ENCODE measurements at places on chromosomes 16 and 17. TPM values are rescaled to one million over a fixed set of nuclear protein-coding genes. Genes with fewer than 3 reads are reported as not detected.

- H3K27ac ChIP-seq: peak overlapping the region; percentile 75
- H3K4me3 ChIP-seq: no peak overlapping the region
- H3K27me3 ChIP-seq: no peaks in the 10 kb centered on the region
- peaks cover 12% of the 10 kb centered on the region for H3K4me1 ChIP-seq
- H3K36me3 ChIP-seq: no peaks in the 10 kb centered on the region
- no peak for DNase-seq
These were observed 645 bp upstream of the GFOD2 start for GRCh38 chr16:67719778-67720144.

GRCh38 chr16:23802776-23803175 is 33.0 kb upstream of the PRKCB start:
- H3K36me3 ChIP-seq: no peaks in the 10 kb centered on the region
- no peak overlapping the region for H3K4me3 ChIP-seq
- no peak overlapping the region for H3K27ac ChIP-seq
- DNase-seq: no peak
- no peaks in the 10 kb centered on the region for H3K27me3 ChIP-seq

HOXB9 gene
- total RNA-seq: not detected

CIITA gene
- 14.3 TPM for total RNA-seq

SMIM22 gene
- not detected for total RNA-seq

- peaks cover 33% of the 10 kb centered on the region for H3K4me1 ChIP-seq
- H3K4me3 ChIP-seq: no peak overlapping the region
- no peaks in the 10 kb centered on the region for H3K36me3 ChIP-seq
- peak; percentile 24 for DNase-seq
- H3K27me3 ChIP-seq: no peaks in the 10 kb centered on the region
These were observed 77.3 kb downstream of the MPRIP start for GRCh38 chr17:17119533-17119932.

DNA sequence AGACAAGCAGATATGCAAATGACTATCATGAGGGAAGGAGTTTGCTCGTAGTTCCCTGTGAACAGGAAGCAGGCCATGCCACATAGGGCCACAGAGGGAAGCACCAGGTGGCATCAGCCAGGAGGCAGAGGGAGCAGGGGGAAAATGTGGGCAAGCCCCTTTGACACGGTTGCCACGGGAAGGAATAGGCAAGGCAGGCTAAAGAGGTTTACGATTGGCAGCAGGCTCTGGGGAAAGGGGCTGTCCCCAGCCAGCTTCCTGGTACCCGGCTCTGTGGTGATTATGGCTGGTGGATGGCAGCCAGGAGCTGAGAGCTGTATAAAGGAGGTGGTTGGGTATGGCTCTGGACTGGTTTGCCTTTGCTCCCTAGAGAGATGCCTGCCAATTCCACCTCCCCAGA is 848 bp downstream of the CES3 start:
- DNase-seq: no peak
- no peaks in the 10 kb centered on the region for H3K27me3 ChIP-seq
- H3K36me3 ChIP-seq: no peaks in the 10 kb centered on the region
- H3K4me1 ChIP-seq: no peaks in the 10 kb centered on the region

GRCh38 chr17:34205401-34205800 is 49.7 kb upstream of the CCL2 start:
- no peak overlapping the region for H3K27ac ChIP-seq
- H3K4me1 ChIP-seq: no peaks in the 10 kb centered on the region
- H3K36me3 ChIP-seq: no peaks in the 10 kb centered on the region
- DNase-seq: no peak
- H3K27me3 ChIP-seq: no peaks in the 10 kb centered on the region
- no peak overlapping the region for H3K4me3 ChIP-seq

DNA sequence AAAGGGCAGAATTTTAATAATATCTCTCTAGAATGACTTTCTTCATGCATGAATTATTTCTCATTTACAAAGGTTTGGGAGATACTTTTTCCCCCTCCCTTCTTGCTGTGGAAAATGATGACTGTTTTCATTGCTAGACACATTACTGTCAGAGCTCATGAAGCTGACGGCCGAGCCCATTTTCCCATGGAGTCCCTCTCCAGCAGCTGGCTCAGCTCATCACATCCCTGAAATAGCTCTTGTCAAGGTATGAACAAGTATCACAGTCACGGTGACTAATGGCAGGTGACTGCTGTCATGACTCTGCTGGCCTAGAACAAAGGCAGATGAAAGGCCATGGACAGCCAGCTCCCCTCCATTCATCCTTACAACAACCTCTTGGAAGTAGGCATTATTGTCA is 208.1 kb downstream of the ABCC12 start:
- H3K36me3 ChIP-seq: no peaks in the 10 kb centered on the region
- no peak overlapping the region for H3K27ac ChIP-seq
- H3K27me3 ChIP-seq: no peaks in the 10 kb centered on the region

- H3K27me3 ChIP-seq: no peaks in the 10 kb centered on the region
- no peak for DNase-seq
- H3K4me3 ChIP-seq: no peak overlapping the region
- no peak overlapping the region for H3K27ac ChIP-seq
These were observed 478.6 kb downstream of the MAF start for GRCh38 chr16:79121906-79122305.

DNA sequence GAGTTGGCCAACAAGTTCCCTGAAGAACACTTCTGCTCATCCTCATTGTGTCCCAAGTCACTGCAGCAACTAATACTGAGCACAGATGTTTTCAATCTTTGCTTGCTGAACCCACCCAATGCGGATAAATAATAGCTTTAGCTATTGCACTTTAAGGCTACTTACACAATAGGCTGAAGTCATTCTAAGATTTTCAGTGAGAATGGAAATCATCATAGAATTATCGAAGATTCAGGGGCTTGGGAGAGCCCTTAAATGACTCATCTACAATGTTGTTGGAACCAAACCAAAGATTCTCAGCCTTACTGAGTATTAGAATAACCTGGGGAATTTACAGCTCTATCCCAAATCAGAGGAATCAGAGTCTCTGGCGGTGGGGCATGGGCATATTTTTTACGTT is 51.2 kb downstream of the SYCE1L start:
- no peaks in the 10 kb centered on the region for H3K36me3 ChIP-seq
- no peak overlapping the region for H3K4me3 ChIP-seq
- H3K4me1 ChIP-seq: no peaks in the 10 kb centered on the region
- H3K27ac ChIP-seq: no peak overlapping the region
- H3K27me3 ChIP-seq: no peaks in the 10 kb centered on the region

DNA sequence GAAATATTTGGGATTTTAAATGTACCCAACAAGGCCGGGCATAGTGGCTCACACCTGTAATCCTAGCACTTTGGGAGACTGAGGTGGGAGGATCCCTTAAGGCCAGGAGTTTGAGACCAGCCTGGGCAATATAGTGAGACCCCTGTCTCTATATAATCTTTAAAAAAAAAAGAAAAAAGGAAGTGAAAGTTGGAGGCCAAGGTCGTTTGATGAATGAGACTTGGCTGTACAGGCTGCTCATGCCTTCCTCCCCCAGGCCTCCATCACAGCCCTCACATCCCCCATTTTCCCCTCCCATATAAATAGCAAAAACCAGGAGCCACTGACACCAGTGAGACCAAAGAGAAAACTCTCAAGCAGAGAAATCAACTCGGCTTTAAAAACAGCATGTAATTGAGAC is 3.3 kb upstream of the CA7 start:
- no peak overlapping the region for H3K4me3 ChIP-seq
- no peaks in the 10 kb centered on the region for H3K36me3 ChIP-seq
- no peak overlapping the region for H3K27ac ChIP-seq
- DNase-seq: no peak
- H3K27me3 ChIP-seq: peaks cover 7% of the 10 kb centered on the region

GRCh38 chr17:40303708-40304551 is 5.0 kb upstream of the RARA start:
- H3K4me3 ChIP-seq: no peak overlapping the region
- H3K27ac ChIP-seq: peak overlapping the region; percentile 32
- no peaks in the 10 kb centered on the region for H3K36me3 ChIP-seq
- DNase-seq: peak; percentile 43

DNA sequence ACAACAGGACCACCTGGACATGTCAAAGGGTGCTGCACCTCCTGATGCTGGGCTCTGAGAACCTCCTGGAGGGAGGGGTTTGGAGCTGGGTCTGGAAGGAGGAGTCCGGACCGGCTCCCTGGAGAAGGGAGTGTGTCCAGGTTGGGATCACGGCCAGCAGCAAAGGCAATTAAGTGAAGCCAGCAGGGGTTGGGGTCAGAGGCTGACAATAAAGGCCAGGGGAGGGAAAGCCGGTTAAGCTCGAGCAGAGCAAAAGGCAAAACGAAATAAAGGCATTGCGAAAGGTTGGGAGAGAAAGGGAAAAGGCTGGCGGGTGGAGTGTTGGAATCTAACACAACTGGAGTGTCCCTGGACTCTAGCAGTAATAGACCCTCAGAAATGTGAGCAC is 992 bp upstream of the CACNG4 start:
- no peaks in the 10 kb centered on the region for H3K36me3 ChIP-seq
- H3K4me3 ChIP-seq: no peak overlapping the region
- no peak overlapping the region for H3K27ac ChIP-seq
- H3K4me1 ChIP-seq: peaks cover 8% of the 10 kb centered on the region
- H3K27me3 ChIP-seq: peaks cover 22% of the 10 kb centered on the region

DNA sequence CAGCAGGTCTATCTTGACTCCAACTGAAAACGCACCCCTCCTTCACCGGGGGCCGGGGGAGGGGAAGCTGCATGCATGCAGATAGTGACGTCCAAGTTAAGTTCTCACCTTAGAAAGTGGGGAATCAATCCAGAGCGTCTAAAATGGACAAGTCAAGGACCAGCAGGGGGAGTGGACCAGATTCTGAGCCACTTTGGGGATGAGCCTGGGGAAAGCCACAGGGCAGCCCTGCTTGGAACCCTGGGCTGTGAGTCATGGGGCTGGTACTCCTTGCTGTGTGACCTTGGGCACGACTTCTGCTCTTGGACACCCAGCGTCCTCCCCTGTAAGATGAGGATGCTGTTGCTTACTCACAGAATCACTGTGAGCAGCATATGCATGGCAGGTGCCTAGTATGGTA is 9.1 kb downstream of the TNFRSF13B start:
- no peak for DNase-seq
- H3K4me3 ChIP-seq: no peak overlapping the region
- no peaks in the 10 kb centered on the region for H3K27me3 ChIP-seq
- no peak overlapping the region for H3K27ac ChIP-seq
- no peaks in the 10 kb centered on the region for H3K36me3 ChIP-seq
- H3K4me1 ChIP-seq: no peaks in the 10 kb centered on the region

DNA sequence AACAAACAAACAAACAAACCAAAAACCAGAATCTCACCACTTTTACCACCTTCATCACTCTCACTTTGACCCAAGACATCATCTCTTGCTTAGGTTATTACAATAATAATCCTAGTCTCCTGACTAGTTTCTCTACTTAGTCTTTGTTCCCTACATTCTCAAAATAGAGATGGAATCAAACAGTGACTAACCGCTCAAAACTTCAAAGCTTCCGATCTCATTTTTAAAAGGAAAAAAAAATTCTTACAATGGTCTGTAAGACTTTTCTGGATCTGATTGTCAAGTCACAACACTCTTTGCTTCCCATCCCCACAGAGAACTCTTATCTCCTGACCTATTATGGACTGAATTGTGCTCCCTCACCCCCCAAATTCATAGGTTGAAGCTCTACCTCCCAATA is 60.9 kb downstream of the SPAG9 start:
- H3K36me3 ChIP-seq: no peaks in the 10 kb centered on the region
- no peaks in the 10 kb centered on the region for H3K27me3 ChIP-seq
- H3K27ac ChIP-seq: no peak overlapping the region
- no peak overlapping the region for H3K4me3 ChIP-seq
- peaks cover 9% of the 10 kb centered on the region for H3K4me1 ChIP-seq

DNA sequence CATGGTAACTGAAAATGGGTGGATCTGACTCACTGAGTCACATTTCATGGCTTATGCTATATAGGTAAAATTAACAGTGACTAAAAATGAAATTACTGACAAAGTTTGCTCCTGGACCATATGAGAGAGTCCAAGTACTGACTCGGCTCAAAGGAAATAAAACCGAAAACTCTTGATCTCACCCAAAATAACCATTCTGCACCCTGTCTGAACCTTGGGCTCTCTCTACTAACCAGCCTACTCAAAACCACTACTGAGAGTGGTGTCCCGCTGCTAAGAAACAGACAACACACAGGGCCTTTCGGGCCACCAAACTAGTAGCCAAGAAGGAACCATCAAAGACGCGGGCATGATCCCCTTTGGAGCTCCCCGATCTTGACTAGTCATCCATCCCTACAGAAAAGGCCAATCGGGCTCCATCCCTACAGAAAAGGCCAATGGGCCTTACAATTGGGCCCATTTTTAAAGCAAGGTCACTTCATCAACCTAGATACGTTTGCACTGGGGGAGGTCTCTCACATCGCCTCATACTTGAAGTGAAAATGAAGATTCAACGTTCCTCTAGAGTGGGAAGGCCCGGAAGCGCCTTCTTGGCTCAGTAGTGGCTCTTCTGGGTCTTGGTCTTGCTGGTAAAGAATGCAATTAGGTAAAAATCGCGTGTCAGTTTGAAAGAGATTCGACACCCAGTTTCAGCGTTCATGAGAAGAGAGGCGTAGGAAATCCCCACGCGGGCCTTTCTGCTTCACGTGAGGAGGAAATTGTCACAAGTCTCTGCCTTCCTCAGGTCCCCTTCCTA is 720 bp upstream of the ZPBP2 start:
- no peaks in the 10 kb centered on the region for H3K27me3 ChIP-seq
- no peak overlapping the region for H3K27ac ChIP-seq
- H3K4me3 ChIP-seq: no peak overlapping the region

GRCh38 chr16:1363501-1364041 is 11.8 kb downstream of the GNPTG start:
- H3K27me3 ChIP-seq: no peaks in the 10 kb centered on the region
- peak; percentile 49 for DNase-seq
- H3K4me3 ChIP-seq: no peak overlapping the region
- H3K4me1 ChIP-seq: no peaks in the 10 kb centered on the region
- peaks cover 36% of the 10 kb centered on the region for H3K36me3 ChIP-seq

DNA sequence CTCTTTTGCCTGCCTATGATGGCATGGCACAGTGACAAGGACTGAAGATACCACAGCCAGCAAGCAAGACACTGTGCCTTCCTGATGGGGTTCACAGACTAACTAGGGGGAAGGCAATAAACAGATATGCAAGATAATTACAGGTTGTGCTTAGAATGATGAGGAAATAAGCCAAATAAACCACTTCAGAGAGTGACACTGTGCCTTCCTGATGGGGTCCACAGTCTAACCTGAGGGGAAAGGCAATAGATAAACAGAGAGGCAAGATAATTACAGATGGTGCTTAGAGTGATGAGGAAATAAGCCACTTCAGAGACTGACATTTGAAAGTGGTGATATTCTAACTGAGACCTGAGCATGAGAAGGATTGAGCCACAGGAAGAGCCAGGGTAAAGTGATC is 84.2 kb downstream of the HS3ST2 start:
- no peak overlapping the region for H3K4me3 ChIP-seq
- DNase-seq: no peak
- no peaks in the 10 kb centered on the region for H3K27me3 ChIP-seq
- H3K4me1 ChIP-seq: no peaks in the 10 kb centered on the region

HOXB4 gene
- 0.81 TPM for total RNA-seq

HOXB6 gene
- 1.8 TPM for total RNA-seq

DNA sequence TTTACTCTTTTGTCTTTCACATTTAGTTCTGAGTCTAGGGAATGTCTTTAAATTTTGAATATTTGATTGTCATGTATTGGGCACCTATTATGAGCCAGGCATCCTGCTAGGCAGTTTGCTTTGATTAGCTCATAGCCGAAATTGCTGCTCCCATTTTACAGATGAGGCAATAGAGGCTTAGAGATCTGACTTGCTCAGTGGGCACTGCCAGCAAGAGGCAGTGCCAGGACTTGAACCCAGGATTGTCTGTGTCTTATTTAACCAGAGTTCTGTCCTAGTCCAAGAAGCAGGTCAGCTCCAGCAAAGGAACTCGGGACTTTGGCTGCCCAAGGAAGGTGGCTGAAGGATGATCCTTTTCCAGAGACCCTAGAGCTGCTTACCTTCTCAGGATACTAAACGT is 24.5 kb downstream of the BEAN1 start:
- H3K27me3 ChIP-seq: no peaks in the 10 kb centered on the region
- H3K36me3 ChIP-seq: no peaks in the 10 kb centered on the region
- DNase-seq: no peak
- H3K4me3 ChIP-seq: no peak overlapping the region
- no peak overlapping the region for H3K27ac ChIP-seq

Measured in thyroid gland (tissue), 4 donors.